ENCODE measurements at places on chromosomes 13 and 19.

GRCh38 chr19:7562646-7563393, 27.3 kb downstream of the PNPLA6 start:
- DNase-seq = no peak

GRCh38 chr13:73335210-73335609, 276.4 kb downstream of the KLF5 start:
- DNase-seq = no peak

GRCh38 chr13:93101226-93101734, 125.3 kb upstream of the GPC6 start:
- no peak for DNase-seq

- no peak for DNase-seq
Observed at GRCh38 chr19:44742330-44743061, 6.0 kb upstream of the BCL3 start.

DNA sequence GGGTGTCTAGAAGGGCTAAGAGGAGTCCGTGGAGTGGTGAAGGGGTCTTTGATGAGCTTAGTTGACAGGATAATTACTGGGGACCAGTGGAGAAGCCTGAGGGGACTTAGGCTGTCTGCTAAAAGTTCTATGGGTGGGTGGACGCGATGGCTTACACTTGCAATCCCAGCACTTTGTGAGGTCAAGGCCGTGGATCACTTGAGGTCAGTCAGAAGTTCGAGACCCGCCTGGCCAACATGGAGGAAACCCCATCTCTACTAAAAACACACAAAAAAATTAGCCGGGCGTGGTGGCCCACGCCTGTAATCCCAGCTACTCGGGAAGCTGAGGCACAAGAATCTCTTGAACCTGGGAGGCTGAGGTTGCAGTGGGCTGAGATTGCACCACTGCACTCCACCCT, 2.8 kb upstream of the GSK3A start:
- DNase-seq = no peak

DNA sequence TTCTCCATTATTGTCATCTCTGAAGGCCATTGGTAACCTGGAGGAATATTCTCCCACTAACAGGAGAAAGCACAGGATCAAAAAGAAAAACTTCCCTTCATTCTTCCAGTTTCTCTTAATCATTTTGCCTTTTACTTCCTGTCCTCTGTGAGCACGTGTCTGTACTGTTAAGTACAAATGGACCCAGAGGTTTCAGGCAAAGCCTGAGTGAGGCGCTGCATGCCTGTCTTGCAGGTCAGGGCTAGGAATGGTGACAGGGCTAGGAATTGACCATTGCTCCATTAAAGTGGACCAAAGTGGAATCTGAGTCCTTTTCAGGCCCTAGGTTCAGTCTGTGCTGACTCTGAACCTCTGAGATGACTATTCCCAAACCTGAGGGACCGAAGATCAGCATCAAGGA, 326.7 kb downstream of the SHISA2 start:
- no peak for DNase-seq

GRCh38 chr13:23749288-23749873, 139.8 kb downstream of the MIPEP start:
- DNase-seq = no peak

Measured in cerebellar nuclear complex (tissue), 1 donor.